CD14-positive monocyte (primary cell): ENCODE measurements at places on chromosomes 3 and 15.

DNA sequence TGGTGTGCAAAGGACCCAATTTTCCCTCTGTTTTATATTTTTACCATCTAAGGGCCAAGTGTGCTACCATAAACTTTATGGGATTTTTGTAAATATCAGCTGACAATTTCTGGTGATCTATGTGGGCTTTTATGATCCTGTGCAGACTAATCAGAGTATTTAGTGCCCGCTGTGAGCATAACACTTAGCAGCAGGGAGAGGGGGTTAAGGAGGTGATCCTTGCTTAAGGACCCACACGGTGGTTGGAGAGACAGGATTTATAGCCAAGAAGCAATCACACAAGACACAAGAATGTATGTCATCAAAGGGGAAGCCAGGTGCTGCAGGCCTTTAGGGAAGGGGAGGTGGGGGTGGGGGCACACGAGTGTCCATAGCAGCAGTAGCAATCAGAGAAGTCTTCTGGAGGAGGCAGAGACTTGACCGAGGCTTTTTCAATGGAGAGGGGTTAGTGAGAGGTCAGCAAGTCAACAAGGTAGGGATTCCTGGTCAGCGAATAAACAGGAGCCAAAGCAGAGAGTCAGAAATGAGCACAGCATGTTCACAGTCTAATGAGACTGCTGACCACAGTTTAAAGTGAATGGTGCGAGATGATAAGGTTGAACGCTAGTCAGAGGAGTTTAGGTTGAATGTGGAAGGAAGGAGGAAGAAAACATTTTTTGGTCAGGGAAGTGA lies 4.5 kb upstream of the CACNA1D start:
- DNase-seq = no peak

DNA sequence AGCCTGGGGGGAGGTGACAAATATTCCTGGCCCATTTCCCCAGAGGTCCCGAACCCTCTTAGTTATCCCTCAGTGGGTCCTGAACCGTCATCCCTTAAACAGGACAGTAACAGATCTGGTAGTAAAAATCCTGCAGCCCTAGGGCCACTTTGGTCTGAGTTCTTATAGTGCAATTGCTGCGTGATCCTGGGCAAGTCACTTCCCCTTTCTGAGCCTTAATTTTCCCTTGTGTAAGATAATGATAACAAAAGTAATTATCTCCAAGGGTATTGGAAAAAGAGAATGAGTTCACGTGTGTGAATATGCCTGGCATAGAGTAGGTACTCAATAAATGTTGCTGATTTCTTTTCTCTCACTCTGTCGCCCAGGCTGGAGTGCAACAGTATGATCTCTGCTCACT lies 2.9 kb upstream of the JAGN1 start:
- DNase-seq = no peak

DNA sequence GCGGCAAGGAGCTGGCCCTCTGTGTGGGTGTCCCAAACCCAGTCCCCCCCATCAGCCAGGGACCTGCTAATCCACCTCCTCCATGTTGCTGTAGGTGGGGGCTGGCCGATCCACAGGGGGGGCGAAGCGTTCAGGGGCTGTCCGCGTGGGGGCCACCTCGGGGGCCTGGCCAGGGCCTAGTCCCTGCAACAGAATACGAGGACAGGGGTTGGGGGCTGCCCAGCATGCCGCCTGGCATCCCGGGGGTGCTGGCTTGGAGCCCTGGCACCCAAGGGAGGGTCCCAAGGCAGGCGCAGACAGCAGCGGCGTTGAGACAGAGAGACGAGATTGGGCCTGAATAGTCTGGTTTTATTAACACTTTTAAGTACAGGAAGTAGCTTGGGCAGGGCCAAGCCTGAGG lies 3.8 kb upstream of the QARS1 start:
- no peak for DNase-seq

GRCh38 chr15:90945091-90945490 lies 9.6 kb upstream of the RCCD1 start:
- DNase-seq = no peak

- no peak for DNase-seq
Observed at GRCh38 chr3:152151216-152151876, 117.4 kb upstream of the MBNL1 start.

DNA sequence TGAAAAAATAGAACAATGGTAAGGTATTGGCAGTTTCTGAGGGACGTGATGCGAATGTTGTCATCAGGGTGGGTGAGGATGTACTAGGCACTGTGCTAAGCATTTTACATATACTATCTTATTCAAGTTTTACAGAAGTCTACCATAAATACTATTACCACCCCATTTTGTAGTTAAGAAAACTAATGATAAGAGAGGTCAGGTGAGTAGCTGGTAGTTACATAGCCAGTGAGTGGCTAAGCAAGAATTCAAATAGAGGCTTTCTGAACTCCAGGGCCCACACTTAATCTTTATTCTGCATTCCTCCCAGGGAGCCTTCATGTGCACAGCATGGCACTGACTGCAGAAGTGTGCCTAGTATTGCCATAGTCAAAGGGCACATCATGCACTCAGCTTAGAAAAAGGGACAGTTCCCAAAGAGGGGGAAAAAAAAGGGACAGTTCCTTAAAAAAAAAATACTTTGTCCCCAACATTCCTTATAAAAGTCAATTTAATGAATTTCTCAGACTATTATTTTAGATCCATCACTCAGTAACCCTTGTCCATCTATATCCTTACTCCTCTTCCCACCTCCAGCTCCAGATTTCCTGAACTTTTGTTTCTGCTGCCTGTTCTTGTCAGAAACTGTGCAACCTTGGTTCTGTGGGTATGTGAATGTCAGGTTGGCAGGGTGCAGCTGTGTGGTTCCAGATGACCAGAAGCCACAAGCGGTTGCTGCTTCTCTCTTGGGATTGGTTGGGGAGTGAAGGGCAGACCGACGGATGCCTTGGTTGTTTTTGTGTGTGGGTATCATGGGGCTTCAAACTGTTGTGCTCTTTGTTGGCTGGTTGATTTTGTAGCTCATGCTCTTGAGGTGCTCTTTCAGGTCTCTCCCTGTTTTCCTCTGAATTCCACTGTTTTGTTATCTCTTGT lies 8.3 kb downstream of the MAPKBP1 start:
- no peak for DNase-seq

- no peak for DNase-seq
Observed at GRCh38 chr3:110521019-110521418, 550.6 kb upstream of the NECTIN3 start.

DNA sequence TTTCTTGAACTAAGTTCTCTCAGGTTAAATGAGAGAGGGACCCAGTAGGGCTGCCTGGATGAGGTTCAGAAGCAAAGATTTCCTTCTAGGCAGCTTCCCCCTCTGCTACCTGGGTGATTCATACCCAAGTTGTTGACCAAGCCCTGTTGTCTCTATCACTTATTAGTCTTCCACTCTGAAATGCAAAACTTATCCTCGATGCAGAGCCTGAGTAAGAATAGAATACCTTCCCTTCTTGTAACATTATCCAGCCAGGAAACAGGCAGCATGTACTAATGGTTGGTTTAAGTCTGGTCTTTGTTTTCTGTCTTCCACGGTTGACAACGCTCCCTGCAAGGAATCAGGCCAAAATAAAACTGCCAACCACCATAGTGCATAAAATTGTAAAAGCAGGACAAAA lies 377.3 kb downstream of the MECOM start:
- DNase-seq = no peak

GRCh38 chr15:88610701-88611231 lies 10.4 kb upstream of the AEN start:
- no peak for DNase-seq

- no peak for DNase-seq
Observed at GRCh38 chr3:84974347-84974746, 15.6 kb downstream of the CADM2 start.

DNA sequence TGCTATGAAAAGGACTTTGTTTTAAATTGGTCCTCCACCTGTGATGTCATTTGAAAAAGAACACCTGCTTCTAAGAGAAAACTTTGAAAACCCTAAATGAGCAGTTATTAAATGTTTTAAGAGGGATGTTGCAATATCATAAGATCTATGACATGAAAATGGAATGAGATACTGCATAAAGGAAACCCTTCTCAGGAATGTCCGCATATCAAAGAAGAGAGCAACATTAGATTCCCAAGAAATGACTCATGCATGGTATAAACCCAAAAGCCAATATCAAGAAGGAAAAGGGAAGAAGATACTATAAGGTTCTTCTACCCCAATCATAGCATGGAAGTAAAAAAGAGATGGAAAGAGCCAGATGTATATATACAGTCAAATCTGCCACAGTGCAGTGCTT lies 627.5 kb upstream of the LMCD1 start:
- no peak for DNase-seq

DNA sequence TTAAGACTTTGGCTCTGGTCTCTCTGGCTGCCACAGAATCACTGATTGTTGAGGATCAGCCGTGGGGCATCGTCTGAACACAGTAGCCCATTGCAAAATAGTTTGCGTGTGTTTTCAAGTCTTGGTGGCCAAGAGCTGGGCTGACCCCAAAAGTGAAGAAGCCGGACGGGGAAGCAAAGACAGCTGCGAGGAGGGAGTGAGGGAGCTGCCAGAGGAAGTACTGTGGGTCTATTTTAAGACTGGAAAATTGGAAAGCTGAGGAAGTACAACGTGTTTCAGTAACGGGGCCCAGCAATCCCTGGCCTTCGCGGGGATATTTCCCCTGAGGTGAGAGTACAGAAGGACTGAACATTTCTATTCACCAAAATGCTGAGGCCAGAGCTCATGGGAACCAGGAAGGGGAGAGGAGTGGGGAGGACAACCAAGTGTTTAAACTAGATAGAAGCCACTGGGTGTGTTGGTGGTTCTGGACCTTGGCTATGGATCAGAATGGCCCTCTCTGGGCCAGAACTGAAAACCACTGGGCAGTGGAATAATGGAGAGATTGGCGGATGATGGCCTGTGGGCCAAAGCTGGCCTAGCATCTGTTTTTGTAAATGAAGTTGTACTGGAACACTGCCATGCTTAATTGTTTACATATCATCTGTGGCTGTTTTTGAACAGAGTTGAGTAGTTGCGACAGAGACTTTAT lies 34.1 kb upstream of the LIMD1 start:
- DNase-seq = peak; percentile 46

DNA sequence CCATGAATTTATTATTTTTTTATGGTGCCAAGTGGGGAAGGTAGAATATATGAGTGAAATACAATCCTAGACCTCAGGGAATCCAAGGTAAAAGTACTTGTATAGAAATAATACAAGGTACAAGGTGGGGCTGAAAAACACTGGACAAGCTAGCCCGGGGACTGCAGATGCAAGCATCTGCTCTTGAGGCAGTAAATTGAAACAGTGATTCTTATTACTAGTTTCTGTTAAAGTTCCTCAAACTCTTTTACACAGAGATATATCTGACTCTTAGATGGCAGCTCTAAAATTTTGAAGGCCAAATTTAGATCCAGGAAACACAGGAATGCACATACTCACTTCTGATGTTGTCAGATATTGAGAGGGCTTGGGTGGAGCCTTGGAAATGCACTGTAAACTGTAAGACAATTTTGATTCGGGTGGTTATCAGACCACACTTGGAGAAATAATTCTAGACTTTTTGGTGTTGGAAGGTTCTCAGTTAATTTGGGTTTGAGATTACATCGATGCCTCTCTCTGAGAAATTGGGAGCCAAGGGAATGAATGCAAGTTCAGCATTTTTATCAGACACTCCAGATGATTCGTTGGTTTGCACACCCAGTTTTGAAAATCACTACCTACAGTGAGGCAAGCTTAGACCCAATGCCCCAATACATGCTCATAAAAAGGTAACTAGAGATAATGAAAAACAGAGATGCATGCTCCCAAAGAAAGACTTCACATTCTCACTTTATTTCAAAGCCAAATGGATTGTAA lies 7.3 kb downstream of the TP63 start:
- no peak for DNase-seq

DNA sequence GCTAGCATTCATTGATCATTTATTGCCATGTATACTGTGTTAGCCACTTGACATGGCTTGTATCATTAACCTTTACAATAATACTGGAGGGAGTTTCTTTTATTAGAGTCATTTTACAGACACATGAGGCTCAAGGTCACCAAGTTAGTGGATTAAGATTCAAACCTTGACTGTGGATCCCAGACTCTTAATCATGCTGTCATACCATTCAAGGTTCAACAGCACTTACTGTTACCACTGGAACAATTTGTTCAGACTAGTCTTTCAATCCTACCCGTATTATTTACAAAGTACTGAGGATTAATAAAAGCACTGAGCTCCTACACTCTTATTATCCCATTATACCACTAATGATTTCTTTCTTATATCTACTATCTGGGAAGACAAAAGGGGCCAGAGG lies 1.2 kb downstream of the COX17 start:
- DNase-seq = no peak

DNA sequence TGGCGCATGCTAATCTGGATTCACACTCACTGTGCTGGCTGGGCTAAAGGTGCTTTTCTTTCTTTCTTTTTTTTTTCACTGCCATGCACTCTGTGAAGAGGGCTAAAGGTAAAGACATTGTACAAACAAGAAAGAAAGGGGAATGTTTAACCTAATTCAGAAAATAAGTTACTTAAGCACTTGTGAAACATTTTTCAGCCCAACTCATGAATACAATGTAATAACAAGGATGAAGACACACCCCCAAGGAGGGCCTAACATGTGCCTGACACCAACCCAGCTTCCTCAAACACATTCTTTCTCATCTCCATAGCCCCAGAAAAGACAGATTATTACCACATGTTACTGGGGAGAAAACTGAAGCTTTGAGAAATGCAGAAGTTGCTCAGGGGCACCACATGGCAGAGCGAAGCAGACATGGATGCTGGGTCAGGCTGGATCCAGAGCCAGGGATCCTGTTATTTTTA lies 5.7 kb downstream of the STIMATE start:
- peak; percentile 95 for DNase-seq

GRCh38 chr3:144770915-144771351 lies 799.3 kb downstream of the DIPK2A start:
- no peak for DNase-seq
